Suppressor macrophage (primary cell): ENCODE measurements at places on chromosomes 2 and 18.

DNA sequence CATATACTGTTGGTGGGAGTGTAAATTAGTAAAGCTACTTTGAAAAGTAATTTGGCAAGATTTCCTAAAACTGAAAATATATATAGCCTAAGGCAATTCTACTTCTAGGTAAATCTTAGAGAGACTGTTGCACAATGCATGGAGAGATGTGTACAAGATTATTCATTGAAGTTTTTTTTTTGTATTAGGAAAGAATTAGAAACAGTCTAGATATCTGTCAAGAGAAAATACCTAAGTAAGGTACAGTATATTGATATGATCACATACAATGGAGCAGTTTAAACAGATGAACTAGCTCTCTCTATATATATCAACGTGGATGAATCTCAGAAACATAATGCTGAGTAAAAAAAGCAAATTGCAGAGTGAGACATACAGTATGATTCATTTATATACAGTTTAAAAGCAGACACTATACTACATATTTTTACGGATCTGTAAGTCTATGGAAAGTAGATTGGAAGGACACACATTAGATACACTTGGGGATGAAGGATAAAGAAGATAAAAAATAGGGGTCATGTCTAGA is 59.3 kb upstream of the ACVR1 start:
- no peak for DNase-seq

DNA sequence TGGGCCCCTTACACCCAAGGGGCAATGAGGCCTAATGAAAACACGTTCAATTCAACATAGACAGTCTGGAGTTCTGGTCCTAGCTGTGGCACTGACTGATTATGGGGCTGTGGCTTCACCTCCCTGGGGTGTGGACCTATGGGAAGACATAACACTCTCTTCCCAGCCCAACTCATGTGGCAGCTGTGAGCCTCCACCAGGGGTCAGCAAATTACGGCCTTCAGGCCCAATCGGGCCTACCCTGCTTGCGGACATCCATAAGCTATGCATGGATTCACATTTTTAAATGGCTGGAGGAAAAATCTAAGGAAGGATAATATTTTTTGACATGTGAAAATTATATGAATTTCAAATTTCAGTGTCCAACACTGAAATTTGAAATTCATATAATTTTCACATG is 101.3 kb downstream of the LOXHD1 start:
- DNase-seq, result peak; percentile 50

DNA sequence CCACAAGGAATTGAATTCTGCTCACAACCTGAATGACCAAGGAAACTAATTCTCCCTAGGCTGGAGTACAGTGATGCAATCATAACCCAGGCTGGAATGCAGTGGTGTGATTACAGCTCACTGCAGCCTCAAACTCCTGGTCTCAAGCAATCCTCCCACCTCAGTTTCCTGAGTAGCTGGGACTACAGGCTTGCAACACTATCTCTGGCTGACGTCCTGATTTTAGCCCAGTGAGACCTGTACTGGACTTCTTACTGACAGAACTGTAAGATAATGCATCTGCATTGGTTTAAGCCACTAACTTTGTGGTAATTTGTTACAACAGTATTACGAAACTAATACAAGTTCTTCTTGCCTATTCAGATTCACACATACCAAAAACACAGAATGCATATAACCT is 9.5 kb upstream of the KDSR start:
- DNase-seq, result peak; percentile 60

- no peak for DNase-seq
Measured at GRCh38 chr2:170147576-170147975, 30.4 kb upstream of the MYO3B start.

GRCh38 chr18:76042511-76042910 is 452.5 kb downstream of the ZNF516 start:
- no peak for DNase-seq
